ENCODE measurements at places on chromosomes 5 and 9. TPM values are rescaled to one million over a fixed set of nuclear protein-coding genes. Genes with fewer than 3 reads are reported as not detected.
A peak's percentile ranks its signal among the peaks of the same experiment; 100 is the strongest.

- H3K4me3 ChIP-seq = no peak overlapping the region
- no peaks in the 10 kb centered on the region for H3K36me3 ChIP-seq
- H3K27ac ChIP-seq = no peak overlapping the region
- DNase-seq = peak; percentile 56
- no peaks in the 10 kb centered on the region for H3K27me3 ChIP-seq
Measured at GRCh38 chr5:112142769-112143270, 276.3 kb downstream of the EPB41L4A start.

The SLC6A18 gene
- not detected for polyA plus RNA-seq

GRCh38 chr9:126128494-126129142, 198.0 kb upstream of the MVB12B start:
- H3K4me3 ChIP-seq = no peak overlapping the region
- H3K4me1 ChIP-seq = no peaks in the 10 kb centered on the region
- H3K27me3 ChIP-seq = peaks cover 30% of the 10 kb centered on the region

DNA sequence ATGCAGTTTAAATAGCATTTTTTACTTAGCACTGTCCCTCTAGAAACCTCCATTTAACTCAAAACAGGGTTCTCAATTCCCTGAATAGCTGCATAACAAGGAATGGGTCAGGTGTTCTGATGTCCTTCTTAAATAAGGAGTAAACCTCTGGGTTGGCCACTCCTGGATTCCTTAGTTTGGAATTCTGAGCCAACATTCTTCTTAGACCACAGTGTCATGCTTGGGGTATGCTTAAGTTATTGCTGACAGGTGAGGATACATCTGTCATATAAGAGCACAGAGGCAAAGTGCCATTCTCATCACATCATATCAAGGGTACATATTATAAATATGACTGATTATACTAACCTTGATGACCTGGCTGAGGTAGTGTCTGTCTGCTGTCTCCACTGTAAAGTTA, 179.9 kb upstream of the SEMA6A start:
- no peaks in the 10 kb centered on the region for H3K36me3 ChIP-seq
- no peaks in the 10 kb centered on the region for H3K27me3 ChIP-seq
- H3K4me1 ChIP-seq = no peaks in the 10 kb centered on the region
- no peak for DNase-seq

GRCh38 chr9:94913550-94913949, 187.1 kb downstream of the AOPEP start:
- DNase-seq = no peak
- peaks cover 6% of the 10 kb centered on the region for H3K4me1 ChIP-seq
- H3K27me3 ChIP-seq = no peaks in the 10 kb centered on the region
- H3K36me3 ChIP-seq = no peaks in the 10 kb centered on the region

DNA sequence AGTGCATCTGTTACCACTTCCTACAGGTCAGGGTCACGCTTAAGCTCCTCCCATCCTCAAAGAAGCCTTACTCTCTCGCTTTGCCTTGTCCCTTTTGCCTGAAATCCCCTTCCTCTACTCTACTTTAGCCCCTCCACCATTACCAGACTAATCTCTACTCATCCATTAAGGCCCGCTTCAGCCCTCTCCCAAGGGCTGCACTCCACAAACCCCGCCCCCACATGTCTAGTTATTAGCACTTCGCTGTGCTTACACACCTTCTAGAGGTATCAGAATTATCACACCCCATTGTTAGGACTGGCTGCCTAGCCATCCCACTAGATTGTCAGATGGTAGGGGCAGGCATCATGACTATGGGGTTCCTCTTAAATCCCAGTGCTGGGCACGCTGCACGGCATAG, 565.7 kb upstream of the WWC1 start:
- no peaks in the 10 kb centered on the region for H3K27me3 ChIP-seq
- peaks cover 2% of the 10 kb centered on the region for H3K4me1 ChIP-seq
- no peak overlapping the region for H3K27ac ChIP-seq

DNA sequence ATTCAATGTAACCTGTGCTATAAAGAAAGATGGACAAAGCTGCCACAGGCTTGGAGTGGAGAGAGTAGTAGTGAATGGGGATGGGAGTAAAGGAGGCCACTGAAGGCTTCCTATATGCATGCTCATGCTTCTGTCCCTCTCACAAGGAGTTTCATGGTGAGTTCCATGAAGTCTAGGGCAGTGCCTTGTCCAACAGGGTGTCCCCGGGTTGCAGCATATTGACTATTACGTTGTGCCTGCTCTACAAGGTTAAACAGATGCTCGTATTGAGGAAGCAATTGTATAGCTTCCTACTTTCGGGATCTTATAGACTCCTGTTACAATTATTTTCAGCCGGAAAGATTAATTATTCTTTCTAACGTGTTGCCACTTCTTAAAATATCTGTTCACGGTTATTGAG, 129.1 kb upstream of the PIK3R1 start:
- H3K4me3 ChIP-seq = no peak overlapping the region
- no peaks in the 10 kb centered on the region for H3K4me1 ChIP-seq
- DNase-seq = peak; percentile 35
- no peaks in the 10 kb centered on the region for H3K27me3 ChIP-seq
- peak overlapping the region; percentile 39 for H3K27ac ChIP-seq

The ABLIM3 gene
- polyA plus RNA-seq = 130 TPM

DNA sequence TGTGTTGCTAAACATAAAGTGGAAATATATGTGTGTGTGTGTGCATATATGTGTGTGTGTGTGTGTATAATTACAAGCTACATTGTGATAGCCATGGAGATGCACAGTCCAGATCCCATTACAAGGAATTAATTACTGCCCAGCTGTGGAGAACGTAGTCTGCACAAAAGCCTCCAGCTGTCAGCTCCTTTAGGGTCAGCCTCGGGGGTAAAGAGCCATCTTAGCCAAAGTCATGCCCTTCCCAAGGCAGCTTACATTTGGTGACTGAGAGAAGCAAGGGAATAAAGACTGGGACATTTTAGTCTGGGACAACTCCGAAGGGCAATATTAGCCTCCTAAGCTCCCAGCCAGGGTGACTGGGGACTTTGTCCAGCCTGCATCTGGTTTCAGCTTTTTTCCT, 21.9 kb upstream of the FOCAD start:
- no peaks in the 10 kb centered on the region for H3K36me3 ChIP-seq
- H3K27ac ChIP-seq = no peak overlapping the region
- no peaks in the 10 kb centered on the region for H3K27me3 ChIP-seq
- H3K4me3 ChIP-seq = no peak overlapping the region

GRCh38 chr5:140108093-140109017, 5.6 kb upstream of the PURA start:
- DNase-seq = no peak
- no peaks in the 10 kb centered on the region for H3K36me3 ChIP-seq
- H3K27me3 ChIP-seq = peaks cover 41% of the 10 kb centered on the region
- no peak overlapping the region for H3K27ac ChIP-seq

The LRRC19 gene
- polyA plus RNA-seq = 0.12 TPM

DNA sequence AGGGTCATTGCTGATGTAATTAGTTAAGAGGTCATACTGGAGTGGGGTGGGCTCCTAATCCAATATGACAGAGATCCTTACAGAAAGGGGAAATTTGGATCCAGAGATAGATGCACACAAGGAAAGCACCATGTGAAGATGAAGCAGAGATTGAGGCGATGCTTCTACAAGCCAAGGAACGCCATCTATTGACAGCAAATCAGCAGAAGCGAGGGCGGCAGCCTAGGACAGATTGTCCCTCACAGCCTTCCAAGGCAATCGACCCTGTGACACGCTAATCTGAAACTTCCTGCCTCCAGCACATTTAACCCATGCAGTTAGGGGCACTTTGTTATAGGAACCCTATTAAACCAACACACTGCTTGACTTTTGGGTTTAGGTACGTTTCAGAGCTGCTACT, 285.1 kb upstream of the DAP start:
- no peak for DNase-seq
- H3K4me1 ChIP-seq = no peaks in the 10 kb centered on the region
- H3K27ac ChIP-seq = no peak overlapping the region
- no peak overlapping the region for H3K4me3 ChIP-seq
- no peaks in the 10 kb centered on the region for H3K27me3 ChIP-seq

The CENPH gene
- 14.6 TPM for polyA plus RNA-seq

GRCh38 chr5:141484641-141485311, at the start of gene PCDHGC4:
TSS of gene PCDHGC4 (plus strand) at chr5:141485030. CDS start at chr5:141485174, 144 bp downstream.
- H3K27me3 ChIP-seq = peaks cover 4% of the 10 kb centered on the region
- peaks cover 42% of the 10 kb centered on the region for H3K36me3 ChIP-seq
- DNase-seq = peak; percentile 55
- H3K4me3 ChIP-seq = peak within 1 kb of the TSS; percentile 39
- peaks cover 50% of the 10 kb centered on the region for H3K4me1 ChIP-seq
- H3K27ac ChIP-seq = no peak within 1 kb of the TSS

The VCAN gene
- 200 TPM for polyA plus RNA-seq

DNA sequence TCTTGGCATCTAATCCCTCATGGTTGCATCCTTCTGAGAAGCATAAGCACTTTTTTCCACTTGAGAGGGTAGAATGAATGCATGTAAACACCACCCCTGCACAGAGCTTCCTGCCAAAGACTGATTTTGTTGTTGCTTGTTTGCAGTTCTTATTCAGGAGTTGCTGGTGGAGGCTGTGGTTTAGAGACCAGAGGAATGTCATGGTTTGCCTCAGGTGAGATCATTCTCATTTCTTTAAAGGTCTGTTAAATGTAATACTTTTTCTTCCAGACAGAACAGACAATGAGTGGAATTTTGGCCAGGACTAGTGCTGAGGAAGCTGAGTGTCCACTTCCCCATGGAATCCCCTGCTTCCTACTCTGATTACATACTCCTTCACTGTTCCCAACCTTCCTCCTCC, 3.2 kb upstream of the TNC start:
- peaks cover 23% of the 10 kb centered on the region for H3K4me1 ChIP-seq
- peaks cover 10% of the 10 kb centered on the region for H3K27me3 ChIP-seq
- no peak for DNase-seq
- no peak overlapping the region for H3K27ac ChIP-seq
- no peak overlapping the region for H3K4me3 ChIP-seq
- H3K36me3 ChIP-seq = no peaks in the 10 kb centered on the region

GRCh38 chr9:32487981-32488380, 38.0 kb downstream of the RIGI start:
- no peaks in the 10 kb centered on the region for H3K27me3 ChIP-seq
- no peak overlapping the region for H3K4me3 ChIP-seq
- H3K27ac ChIP-seq = no peak overlapping the region
- H3K4me1 ChIP-seq = no peaks in the 10 kb centered on the region

GRCh38 chr5:45491368-45491767, 204.8 kb downstream of the HCN1 start:
- no peaks in the 10 kb centered on the region for H3K4me1 ChIP-seq
- no peaks in the 10 kb centered on the region for H3K36me3 ChIP-seq
- no peaks in the 10 kb centered on the region for H3K27me3 ChIP-seq
- no peak overlapping the region for H3K27ac ChIP-seq
- DNase-seq = no peak

DNA sequence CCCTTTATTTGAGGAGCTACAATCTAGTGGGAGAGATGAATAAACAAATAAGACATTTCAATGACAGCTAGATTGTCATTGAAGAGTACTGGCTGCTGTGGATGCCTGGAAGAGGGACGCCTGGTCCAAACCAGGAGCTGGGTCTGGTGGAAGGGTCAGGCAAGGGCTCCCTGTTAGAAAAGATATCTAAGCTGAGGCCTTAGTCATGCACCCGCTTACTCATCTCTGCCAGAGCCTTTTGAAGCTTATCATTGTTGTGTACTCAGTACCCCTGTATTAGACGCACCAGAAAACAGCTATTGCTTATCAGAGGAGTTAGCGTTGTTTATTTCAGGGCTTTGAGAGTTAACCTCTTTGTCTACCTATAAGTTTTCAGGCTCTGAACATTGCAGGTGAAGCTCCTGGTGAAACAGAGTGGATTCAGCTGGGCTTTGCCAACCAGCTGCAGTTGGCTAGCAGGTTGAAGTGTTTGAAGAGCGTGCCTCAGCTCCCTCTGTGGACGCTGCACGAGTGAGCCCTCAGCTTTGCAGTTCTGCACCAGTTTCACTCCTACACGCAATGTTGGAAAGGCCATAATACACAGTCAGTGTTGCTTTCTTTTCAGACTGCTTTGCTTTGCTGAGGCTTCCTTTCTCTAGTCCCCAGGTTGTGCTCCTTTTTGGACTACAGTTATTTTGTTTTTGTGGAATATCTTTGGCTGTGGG, 5.6 kb upstream of the GPR151 start:
- no peaks in the 10 kb centered on the region for H3K27me3 ChIP-seq
- no peaks in the 10 kb centered on the region for H3K4me1 ChIP-seq
- no peak for DNase-seq
- H3K36me3 ChIP-seq = no peaks in the 10 kb centered on the region
- H3K27ac ChIP-seq = no peak overlapping the region
- no peak overlapping the region for H3K4me3 ChIP-seq

The EQTN gene
- not detected for polyA plus RNA-seq

The CDK7 gene
- 19.4 TPM for polyA plus RNA-seq

GRCh38 chr5:80569961-80570786, at the start of gene ANKRD34B:
TSS of gene ANKRD34B (minus strand) at chr5:80570280. CDS start at chr5:80560019, 10,261 bp downstream.
- H3K4me1 ChIP-seq = peaks cover 15% of the 10 kb centered on the region
- no peak within 1 kb of the TSS for H3K27ac ChIP-seq
- H3K36me3 ChIP-seq = no peaks in the 10 kb centered on the region
- H3K4me3 ChIP-seq = peak within 1 kb of the TSS; percentile 39
- peak; percentile 19 for DNase-seq

The TSLP gene
- 0.36 TPM for polyA plus RNA-seq

DNA sequence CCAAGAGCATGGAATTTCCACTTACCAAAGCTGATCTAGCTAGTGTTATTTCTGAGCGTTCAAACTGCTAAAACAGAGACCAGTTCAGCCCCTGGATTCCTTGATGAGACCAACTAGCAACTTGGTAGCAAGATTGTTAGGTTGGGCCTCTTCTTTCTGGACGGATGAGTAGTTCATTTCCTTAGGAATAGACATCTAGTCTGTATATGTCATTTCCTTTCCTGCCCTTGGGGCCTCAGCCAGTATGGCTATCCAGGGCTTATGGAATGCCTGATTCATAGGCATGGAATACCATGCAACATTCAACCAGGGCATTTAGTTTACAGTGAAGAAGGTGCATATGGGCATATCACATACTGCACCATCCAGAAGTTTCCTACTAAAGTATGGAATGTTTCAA, 14.5 kb upstream of the LPAR1 start:
- H3K27ac ChIP-seq = no peak overlapping the region
- H3K4me3 ChIP-seq = no peak overlapping the region
- no peaks in the 10 kb centered on the region for H3K27me3 ChIP-seq

GRCh38 chr5:27011274-27011673, 27.1 kb downstream of the CDH9 start:
- no peak for DNase-seq
- no peak overlapping the region for H3K4me3 ChIP-seq
- H3K27ac ChIP-seq = no peak overlapping the region
- H3K4me1 ChIP-seq = no peaks in the 10 kb centered on the region
- no peaks in the 10 kb centered on the region for H3K27me3 ChIP-seq

GRCh38 chr5:103003872-103004271, 116.1 kb downstream of the GIN1 start:
- H3K27me3 ChIP-seq = no peaks in the 10 kb centered on the region
- H3K27ac ChIP-seq = no peak overlapping the region
- H3K36me3 ChIP-seq = peaks cover 2% of the 10 kb centered on the region
- H3K4me3 ChIP-seq = no peak overlapping the region
- no peaks in the 10 kb centered on the region for H3K4me1 ChIP-seq

GRCh38 chr5:22910523-22910922, 57.4 kb upstream of the CDH12 start:
- no peak for DNase-seq
- H3K27ac ChIP-seq = no peak overlapping the region
- H3K4me1 ChIP-seq = no peaks in the 10 kb centered on the region
- H3K4me3 ChIP-seq = no peak overlapping the region
- H3K36me3 ChIP-seq = no peaks in the 10 kb centered on the region
- H3K27me3 ChIP-seq = no peaks in the 10 kb centered on the region

The BTNL9 gene
- polyA plus RNA-seq = 20.2 TPM

The AIF1L gene
- 21.5 TPM for polyA plus RNA-seq

Measured in muscle of leg (tissue), 16 donors.